ENCODE measurements at places on chromosomes 12 and 14. TPM values are rescaled to one million over a fixed set of nuclear protein-coding genes. Genes with fewer than 3 reads are reported as not detected.

DNA sequence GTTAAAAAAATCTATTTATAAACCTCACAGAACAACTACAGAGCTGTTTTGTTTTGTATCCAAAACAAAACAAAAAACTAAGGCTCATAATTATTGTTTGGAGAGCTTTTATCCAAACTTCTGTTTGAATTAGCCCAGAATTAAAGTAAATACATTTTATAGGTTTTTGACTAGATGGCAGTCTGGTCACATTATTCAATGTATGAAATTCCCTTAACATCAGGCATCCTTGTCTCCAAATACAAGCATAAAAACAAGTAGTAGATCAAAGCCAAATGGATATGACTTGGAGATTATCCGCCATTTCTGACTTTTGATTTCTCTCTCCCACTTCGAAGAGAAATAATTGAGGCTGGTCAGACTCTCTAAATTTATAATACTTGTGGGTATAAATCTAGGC is 63.5 kb downstream of the SLC38A1 start:
- no peak for DNase-seq

- no peak for DNase-seq
Observed at GRCh38 chr12:80041692-80042091, 57.6 kb upstream of the OTOGL start.

DNA sequence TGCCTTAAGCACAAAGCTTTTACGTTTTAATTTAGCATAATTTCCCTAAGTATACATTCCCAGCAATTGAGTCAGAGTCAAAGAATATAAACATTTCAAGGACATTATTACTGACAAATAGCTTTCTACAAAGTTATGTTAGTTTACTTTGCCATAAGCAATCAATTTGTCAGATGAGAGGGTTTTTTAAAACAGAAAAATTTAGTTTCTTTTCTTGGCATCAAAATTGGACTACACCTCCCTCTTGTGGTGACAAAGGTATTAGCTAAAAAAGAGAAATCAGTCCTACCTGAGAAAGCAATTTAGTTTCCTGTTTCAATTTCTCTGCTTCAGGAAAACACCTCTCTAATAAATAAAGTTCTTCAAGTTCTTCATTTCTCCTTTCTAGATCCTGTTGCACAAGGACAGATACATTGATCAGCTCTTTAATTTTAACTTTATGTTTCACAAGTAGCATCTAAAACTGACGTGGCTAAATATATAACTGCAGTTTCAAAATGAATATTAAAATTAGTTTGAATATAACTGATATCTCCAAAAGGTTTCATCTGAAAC is 39.9 kb downstream of the DNAI7 start:
- DNase-seq, result no peak

GRCh38 chr12:1956716-1957115 is 38.3 kb upstream of the CACNA2D4 start:
- no peak for DNase-seq

DNA sequence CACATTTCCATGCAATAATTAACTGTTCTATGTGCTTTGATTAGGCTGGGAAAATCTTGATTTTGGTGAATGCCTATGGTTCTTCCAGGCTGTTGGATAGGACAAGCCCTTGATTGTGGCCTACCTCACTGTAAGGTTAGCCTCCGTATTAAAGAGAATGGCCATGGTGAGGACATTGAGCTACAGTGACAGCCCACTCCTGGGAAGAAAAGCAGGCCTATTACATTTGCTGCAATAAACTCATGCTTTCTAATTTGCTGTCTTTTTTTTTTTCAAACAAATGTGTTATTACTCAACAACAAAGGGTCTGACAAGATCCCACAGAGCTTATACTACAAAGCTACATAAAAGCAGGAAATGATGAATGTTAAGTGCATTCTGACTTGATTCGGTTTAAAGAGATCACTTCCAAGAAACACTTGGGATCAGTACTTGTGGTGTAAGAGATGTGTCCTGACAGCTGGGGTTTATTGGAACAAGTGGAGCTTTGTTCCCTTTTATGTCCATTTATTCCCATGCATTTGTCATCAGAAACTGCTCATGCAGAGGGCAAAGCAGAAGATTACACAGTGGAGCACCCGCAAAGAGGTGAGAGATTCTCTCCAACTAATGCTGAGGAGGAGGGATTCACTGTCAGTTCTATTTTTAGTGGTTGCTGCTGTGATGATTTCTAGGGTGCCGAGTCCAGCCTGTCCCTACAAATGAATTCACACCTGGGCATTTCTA is 29.1 kb upstream of the KCNK10 start:
- DNase-seq, result no peak

SLC4A8 gene
- total RNA-seq, result 2.4 TPM

KCNMB4 gene
- total RNA-seq, result 1.3 TPM

GRCh38 chr12:119461636-119462214 is 127.2 kb downstream of the CCDC60 start:
- no peak for DNase-seq

DNA sequence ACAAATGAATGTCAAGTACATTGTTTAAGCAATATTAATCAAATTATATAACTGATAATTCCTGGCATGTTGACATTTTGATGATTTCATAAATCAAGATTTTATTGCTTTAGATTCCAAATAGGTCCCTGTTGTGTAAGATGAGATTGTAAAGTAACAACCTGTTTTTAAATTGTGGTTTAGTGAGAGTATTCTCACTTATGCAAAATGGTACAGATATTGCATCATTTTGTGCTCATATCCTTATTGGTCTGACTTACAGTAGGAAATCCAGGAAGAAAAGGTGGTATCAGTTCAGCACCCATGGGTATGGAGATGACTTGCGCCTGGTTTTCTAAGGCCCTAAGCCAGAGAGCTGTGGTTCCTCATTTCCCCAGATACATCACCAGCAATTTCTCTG is 165.5 kb downstream of the KIF21A start:
- no peak for DNase-seq

- DNase-seq, result peak; percentile 11
Observed at GRCh38 chr12:107759410-107759809, 1.5 kb downstream of the PRDM4 start.

DNA sequence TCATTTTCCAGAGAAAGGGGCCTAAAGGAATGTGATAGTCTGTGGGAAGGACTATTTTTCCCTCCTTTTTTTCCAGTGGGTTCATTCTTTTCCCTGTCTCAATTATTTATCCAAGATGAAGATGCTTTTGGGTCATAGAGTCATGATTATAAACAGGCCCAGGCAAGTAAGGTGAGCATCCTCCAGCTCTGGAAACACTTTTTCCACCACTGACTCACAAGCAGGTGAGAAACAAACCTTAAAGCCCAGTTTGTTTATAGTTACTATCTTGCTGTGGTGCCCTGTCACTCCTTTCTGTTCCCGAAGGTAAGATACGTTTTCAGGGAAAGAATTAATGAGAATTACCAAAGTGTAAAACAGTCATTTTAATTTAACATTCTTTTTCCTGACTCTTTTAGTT is 107.7 kb upstream of the IFNG-AS1 start:
- no peak for DNase-seq

- no peak for DNase-seq
Observed at GRCh38 chr12:56517854-56518253, 3.8 kb upstream of the RBMS2 start.

DNA sequence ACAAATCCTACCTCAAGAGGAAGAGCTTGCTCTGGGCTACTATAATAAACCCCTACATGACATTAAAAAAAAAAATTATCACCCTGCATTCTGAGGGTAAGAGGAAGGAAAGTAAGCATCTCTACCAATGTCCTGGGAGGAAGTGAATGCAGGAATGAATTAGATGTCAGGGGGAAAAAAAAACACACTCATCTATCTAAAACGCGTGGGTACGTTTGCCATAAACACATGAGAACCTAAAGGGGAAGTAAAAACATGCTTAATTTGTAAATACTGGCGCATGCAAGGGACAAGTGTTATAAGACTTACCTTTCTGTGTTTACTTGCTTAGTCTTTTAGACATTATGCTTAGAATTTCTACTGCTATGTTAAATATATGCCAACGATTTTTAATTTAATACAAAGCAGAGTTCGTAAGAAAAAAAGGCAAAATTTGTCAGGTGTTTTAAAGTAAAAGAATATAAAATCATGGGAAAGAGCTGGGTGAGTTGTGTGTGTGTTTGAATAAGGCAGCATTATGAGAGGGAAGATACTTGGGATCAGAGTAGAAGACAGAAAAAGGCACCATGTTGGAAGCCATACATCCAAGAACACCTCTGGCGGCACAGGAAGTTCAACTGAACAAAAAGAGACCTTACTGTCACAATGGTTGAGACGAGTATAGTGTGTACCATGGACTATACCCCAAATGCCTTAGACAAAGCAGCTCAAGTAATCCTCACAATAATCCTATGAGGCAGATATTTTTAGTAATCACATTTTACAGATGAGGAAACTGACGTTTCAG is 1.5 kb downstream of the TMED8 start:
- no peak for DNase-seq

DNA sequence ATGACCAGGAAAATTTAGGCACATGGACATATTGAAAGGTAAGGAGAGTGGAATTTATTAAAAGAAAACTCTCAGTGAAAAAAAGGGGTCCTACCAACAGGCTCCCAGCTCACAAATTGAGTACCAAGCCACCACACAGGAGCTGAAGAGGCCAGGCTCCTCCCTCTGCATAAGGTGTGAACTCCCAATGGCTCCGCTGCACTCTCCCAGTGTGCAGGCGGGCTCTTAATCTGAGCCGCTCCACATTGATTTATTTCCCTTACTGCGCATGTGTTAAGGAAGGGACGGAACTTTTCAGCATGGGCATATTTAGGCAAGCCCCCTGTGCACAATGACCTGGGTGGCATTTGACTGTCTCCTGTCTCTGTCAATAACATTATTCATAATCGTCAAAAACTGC is 68.6 kb upstream of the PLEKHG7 start:
- no peak for DNase-seq

DNA sequence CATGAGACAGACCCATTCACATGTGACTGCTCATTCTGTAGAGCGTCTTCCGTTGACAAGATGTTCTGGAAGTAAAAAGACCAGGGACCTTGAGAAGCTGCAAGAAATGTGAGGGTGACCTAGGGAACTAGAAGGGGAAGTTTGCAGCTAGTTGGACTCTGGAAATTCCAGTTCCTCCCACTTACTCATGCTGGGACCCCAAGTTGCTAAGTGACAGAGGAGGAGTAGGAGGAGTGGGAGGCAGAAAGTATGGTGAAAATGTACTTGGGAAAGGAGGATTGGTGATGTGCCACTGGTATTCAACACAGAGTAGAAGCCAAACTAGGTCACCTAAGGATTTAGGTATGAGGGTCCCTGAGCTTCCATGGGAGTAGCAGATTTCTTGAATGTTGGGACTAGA is 132.4 kb downstream of the KCNA5 start:
- no peak for DNase-seq

YLPM1 gene
- 73.9 TPM for total RNA-seq

DNA sequence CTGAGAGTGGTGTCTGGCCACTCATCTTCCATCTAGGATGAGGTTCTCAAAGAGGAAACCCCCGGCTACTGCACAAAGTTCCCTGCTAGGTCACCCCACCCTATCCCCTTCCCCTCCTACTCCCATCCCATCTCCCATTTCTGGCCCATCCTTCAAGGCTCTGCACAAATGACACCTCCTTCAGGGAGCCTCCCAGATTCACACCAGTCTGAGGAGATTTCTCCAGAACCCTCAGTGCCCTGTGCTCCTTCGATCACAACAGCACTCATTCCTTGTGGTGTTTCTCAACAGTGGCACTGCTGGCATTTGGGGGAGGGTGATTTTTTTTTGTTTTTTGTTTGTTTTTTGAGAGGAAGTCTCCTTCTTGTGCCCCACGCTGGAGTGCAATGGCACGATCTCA is 2.9 kb downstream of the CAMKK2 start:
- no peak for DNase-seq

DNA sequence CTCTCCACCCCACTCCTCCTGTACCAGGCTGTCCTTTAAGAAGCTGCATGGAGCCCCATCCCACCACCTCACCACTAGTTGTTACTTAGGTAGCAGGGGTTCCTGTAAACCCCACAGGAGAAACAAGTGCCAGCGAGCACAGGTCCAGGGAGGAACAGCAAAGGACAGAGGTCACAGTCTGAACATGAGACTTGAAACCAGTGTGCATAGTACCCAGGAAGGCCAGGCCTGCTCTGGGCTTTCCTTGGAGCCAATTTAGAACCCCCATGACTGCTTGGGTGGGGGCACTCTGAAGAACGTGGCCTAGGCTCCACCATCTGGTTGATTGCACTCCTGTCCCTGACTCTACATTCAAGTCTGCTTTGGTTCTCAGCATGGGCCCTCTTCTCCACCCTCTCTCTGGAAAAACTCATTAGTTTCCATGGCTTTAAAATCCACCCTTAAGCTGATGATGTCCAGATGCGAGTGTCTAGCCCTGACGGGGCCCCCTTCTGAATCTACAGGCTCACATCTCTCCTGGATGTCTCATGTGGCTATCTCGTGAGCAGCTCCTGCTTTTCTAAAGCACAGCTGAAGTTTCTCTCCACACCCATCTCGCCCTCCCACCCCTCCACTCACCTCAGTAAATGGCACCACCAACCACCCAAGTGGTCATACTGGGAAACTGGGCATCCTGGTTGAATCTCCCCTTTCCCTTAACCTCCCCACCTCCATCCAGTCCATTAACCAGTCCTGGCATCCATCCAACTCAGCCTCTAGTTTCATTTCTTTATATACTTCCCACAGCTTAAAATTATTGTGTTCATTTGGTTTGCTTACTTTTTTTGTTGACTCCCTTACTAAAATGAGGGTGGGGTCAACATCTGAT is 8.4 kb downstream of the KRT3 start:
- DNase-seq, result no peak

NUAK1 gene
- total RNA-seq, result not detected

SPIC gene
- total RNA-seq, result not detected

AMN gene
- 0.49 TPM for total RNA-seq

- no peak for DNase-seq
Observed at GRCh38 chr12:105288311-105288996, 42.0 kb upstream of the C12orf75 start.

OR4M1 gene
- not detected for total RNA-seq

DNA sequence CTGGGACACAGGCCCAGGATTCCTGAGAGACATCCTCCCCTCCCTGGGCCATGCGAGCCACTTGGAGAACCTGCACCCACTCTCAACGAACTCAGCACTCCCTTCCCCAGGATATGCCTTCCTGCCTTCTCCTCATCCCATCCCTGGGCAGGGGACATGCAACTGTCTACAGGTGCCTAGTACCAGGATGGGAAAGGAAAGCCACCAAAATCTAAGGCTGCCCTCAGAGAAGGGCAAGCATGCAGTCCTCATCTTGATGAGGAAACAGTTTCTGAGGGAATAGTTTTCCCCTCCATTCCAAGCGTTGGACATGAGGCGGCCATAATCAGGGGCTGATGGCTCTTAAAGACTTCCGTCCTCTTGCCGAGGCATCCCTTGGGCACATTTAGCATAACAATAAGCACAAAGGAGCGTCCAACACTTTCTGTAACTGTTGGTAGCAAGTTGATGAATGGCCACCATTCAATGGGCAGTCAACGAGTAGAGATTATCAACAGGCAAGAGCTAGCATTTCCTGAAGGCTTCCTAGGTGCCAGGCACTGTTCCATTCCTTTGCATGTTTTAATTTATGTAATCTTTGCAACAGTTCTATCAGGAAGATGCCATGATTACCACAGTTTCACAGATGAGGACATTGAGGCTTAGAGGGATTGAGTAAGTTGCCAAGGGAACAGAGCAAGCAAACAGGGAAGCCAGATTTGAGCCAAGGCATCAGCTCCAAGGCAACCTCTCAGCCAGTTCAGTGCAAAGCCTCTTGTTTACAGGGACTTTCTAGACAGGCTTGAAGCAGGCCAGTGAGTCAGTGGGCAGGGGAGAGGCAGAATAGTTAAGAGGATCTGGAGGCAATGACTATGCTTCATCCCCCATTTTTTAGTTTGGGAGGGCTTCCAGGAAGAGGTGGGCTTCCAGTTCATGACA is 105.1 kb downstream of the SINHCAF start:
- no peak for DNase-seq
